ENCODE measurements at places on chromosomes 1 and 21. TPM values are rescaled to one million over a fixed set of nuclear protein-coding genes. Genes with fewer than 3 reads are reported as not detected.

VWA1 gene
- total RNA-seq, result 21.7 TPM

GALE gene
- total RNA-seq, result 10.0 TPM

RNF186 gene
- not detected for total RNA-seq

ST6GALNAC3 gene
- 1.4 TPM for total RNA-seq

NTRK1 gene
- 0.42 TPM for total RNA-seq

SH3GLB1 gene
- total RNA-seq, result 49.1 TPM

CYP4Z1 gene
- total RNA-seq, result 3.9 TPM

CD84 gene
- total RNA-seq, result 11.6 TPM

GNG12 gene
- total RNA-seq, result 116 TPM

CADM3 gene
- 8.7 TPM for total RNA-seq

SAMD13 gene
- total RNA-seq, result 0.95 TPM

BEND5 gene
- 9.5 TPM for total RNA-seq

C1orf167 gene
- total RNA-seq, result not detected

PTAFR gene
- total RNA-seq, result 9.2 TPM

PCAT6 gene
- total RNA-seq, result not detected

ARHGEF10L gene
- 226 TPM for total RNA-seq

CEP170 gene
- 59.8 TPM for total RNA-seq

TDRKH gene
- total RNA-seq, result 3.1 TPM

DYNLT5 gene
- total RNA-seq, result 2.8 TPM

HMCN1 gene
- total RNA-seq, result 142 TPM

PUM1 gene
- total RNA-seq, result 97.9 TPM

GCSAML gene
- 1.2 TPM for total RNA-seq

HES4 gene
- total RNA-seq, result 98.8 TPM

TMPRSS3 gene
- not detected for total RNA-seq

S100A12 gene
- total RNA-seq, result not detected

PTPN22 gene
- 6.6 TPM for total RNA-seq

COL18A1 gene
- 507 TPM for total RNA-seq

XCL1 gene
- total RNA-seq, result 0.54 TPM

TMEM50A gene
- 93.7 TPM for total RNA-seq

KLHDC7A gene
- not detected for total RNA-seq

TNFSF4 gene
- total RNA-seq, result 5.4 TPM

KRTAP12-4 gene
- total RNA-seq, result not detected

TFF3 gene
- total RNA-seq, result 3.2 TPM

FBLIM1 gene
- total RNA-seq, result 997 TPM

S100A1 gene
- not detected for total RNA-seq

LCE3D gene
- total RNA-seq, result not detected

AXDND1 gene
- total RNA-seq, result not detected

CD52 gene
- total RNA-seq, result not detected

USH2A gene
- not detected for total RNA-seq

Measured in thoracic aorta (tissue), 2 donors.